Left ventricle myocardium inferior (tissue), 1 donor: ENCODE measurements at places on chromosomes 2 and 18.

- DNase-seq = no peak
Observed at GRCh38 chr18:31241900-31242409, 76.0 kb upstream of the DSG1 start.

DNA sequence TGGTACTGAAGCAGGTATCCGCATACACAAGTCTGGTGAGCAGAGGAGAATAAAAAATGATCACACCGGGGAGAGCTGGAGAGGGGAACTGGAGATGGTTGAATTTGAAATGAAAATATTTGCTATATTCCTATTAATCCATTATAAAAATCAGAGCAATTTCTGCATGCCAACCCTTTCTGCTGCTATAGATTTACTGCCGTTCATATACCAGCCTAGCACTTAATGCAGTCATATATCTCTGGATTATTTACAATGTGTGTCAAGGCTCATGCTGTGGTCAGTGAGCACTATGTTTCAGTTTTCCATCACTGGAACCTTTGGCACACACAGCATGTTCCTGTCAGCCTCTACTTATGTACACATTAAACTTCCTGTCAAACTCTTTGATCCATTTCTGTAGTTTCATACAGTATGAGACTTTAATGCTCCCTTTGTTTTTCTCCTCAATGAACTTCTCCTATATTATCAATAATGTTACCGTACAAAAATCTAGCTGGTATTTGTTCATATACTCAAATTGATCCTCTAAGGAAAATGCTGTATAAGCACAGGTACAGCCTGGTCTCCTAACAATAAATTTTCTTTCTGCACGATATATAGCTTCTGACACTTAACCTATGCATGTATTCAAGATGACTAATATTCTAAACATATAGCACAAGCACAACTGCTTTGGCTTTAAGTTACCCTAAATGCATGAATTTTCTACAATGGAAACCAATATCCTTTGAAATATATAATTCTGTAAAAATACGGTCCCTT lies 36.7 kb downstream of the FANCL start:
- DNase-seq = no peak

DNA sequence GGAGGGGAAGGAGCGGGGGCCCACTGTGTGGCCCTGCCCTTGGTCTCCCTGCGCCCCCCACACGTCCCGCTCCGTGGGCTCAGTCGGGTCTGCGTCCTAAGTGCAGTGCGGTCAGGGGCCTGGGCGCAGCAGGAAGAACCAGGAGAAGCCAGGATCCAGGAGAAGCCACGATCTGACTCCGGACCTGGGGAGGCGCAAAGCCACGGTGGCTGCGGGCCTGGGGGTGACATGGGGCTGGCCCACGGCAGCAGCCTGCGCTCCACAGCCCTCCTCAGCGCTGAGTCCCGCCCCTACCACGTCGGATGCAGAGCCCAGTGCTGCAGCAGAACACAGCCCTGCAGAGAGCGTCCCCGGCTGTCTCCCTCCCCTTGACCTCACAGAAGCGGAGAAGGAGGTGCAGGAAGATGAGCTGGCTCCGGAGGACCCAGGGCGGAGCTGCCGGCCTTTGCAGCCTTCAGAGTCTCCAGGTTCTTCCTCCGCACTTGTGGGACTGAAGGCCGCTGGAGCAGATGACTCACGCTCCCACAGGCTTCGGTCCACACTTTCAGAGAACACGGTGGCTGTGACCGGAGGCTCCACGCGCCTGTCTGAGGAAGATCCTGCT lies 589.2 kb upstream of the SALL3 start:
- DNase-seq = no peak

DNA sequence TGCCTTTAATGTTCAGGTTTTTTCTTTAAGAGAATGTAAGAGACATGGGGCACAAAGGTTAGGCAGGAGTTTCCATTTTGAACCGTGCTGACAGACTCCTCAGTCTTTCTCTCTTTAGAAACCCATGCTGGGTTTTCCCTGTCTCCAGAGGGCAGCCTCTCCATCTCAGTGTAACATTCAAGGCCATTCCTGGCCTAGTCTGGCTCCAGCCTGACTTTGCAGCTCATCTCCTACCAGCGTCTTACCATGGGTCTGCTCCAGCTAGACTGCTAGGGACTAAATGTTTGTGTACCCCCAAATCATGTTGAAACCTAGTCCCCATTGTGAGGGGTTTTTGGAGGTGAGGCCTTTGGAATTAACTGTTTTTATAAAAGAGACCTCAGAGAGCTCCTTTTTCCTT lies 9.8 kb upstream of the CLIP4 start:
- no peak for DNase-seq

DNA sequence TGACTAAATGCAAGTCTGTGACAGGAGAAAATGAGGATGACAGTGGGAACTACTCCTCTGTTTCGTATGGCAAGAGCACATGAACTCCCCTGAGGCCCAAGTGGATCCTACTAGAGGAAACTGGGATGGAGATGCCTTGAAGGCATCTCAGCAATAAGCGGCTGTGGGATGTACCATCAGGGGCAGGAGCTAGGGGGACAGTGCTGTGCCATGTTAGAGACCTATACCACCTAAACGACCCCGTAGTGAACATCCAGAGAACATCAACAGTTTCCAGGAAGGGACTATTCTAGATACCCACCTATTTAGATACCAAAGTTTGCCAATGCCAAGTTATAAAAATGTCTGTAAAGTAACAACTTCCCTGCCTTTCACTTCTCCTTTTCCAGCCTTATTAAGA lies 860.8 kb upstream of the ACVR2A start:
- DNase-seq = no peak

GRCh38 chr2:31956312-31956711 lies 54.5 kb downstream of the MEMO1 start:
- DNase-seq = no peak

- DNase-seq = peak; percentile 80
Observed at GRCh38 chr2:100213595-100213994, 71.2 kb upstream of the AFF3 start.

DNA sequence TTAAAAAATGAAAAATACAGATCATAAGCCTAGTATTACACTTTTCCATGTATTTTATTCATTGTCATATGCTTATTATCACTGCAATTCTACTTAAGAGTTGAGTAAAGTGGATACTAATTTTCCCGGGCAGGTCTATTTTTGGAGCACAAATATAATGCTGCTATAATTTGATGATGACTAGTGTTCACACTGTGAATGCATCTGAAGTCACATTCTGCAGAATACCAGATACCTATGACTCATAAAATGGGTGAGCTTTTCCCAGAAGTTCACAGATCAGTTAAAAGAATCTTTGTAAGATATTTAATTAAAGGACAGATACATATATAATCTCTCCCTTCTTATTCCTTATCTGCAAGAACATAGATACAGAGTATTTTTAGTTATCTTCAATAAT lies 79.8 kb upstream of the MC4R start:
- DNase-seq = no peak

- DNase-seq = no peak
Observed at GRCh38 chr2:150464270-150464669, 23.2 kb downstream of the RND3 start.

DNA sequence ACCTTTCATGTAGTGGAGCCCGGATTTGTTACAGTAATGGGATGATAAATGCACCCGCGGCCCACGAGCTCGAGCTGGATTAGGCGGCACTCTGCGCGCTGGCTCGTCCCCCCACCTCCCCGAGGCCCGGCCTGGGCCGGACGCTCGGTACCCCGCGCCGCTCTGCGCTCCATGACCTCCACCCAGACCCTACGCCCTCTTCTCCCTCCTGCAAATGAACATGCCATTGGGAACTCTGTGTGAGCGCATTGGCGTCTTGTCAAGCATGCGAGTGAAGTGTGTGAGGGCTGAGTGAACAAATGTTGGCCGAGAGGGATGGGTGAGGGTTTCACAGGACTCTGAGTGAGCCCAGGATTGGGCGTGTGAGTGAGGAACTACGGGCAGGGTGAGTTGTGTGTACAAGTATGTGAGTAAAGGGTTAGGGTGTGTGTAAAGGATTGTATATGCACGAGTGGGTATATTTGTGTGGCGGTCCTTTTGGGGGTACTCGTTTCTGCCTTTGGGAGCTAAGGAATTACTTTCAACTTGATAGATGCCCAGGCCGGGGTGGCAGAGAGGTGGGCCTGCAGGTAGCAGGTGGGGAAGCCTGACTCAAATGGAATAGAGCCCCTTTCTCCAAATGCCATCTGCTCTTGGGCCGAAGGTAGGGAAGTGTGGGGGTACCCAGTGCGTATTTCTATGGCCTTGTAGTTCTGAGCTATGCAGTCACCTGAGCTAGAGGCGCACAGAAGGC lies 2.9 kb upstream of the EN1 start:
- no peak for DNase-seq

- DNase-seq = no peak
Observed at GRCh38 chr2:62074233-62074632, 121.7 kb upstream of the B3GNT2 start.

GRCh38 chr18:47997338-47997780 lies 66.9 kb upstream of the SMAD2 start:
- DNase-seq = no peak

DNA sequence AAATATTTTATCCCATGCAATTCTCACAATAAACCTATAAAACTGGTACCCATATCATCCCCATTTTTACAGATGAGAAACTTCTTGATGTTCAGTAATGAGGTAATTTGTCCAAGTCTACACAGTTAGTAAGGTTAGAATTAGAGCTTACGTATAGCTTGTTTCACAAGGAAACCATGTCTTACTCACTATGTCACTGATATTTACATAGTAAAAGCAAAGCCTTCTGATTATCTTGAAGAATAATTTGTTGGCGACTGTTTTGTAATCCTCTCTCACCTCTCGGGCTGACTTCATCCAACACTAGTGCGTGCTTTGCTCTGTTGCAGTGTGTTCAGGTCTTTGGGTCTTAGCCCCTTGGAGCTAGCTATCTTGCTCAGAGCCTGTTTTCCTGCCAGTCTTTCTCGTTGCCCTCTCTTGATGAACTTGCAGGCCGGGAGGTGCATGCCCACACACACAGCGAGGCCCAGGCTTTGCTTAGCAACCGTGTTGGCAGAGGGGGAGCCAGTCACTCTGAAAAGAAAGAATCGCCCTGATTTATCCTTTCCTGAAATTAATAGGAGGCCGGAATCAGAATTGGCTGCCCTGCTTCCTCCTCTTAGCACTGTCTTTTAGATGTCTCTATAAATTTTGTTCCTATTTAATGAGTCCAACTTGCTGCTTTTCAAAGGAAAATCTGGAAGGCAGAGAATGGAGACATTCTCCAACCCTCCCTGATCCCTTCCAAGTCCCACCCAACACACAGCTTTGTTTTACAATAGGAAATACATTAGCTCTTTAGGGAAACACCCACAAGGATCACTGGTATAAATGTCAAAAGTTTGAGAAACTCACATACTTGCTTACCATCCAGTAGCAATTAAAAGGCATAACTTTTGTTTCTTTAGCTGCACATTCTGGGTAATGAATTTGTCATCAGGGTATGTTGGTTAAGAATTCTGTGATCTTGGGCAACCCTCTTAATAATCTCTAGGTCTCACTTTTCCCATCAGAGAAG lies 97.6 kb upstream of the SEC11C start:
- no peak for DNase-seq

GRCh38 chr18:31929273-31929672 lies 13.7 kb downstream of the TRAPPC8 start:
- no peak for DNase-seq

- no peak for DNase-seq
Observed at GRCh38 chr2:192443831-192444230, 249.1 kb upstream of the TMEFF2 start.

GRCh38 chr2:181643151-181643550 lies 13.8 kb downstream of the CERKL start:
- DNase-seq = no peak

- DNase-seq = no peak
Observed at GRCh38 chr2:58842501-58843155, 601.5 kb upstream of the FANCL start.

- DNase-seq = peak; percentile 16
Observed at GRCh38 chr18:44325903-44326635, 354.6 kb upstream of the SETBP1 start.

- DNase-seq = no peak
Observed at GRCh38 chr2:162333968-162334367, 10.0 kb upstream of the GCA start.

DNA sequence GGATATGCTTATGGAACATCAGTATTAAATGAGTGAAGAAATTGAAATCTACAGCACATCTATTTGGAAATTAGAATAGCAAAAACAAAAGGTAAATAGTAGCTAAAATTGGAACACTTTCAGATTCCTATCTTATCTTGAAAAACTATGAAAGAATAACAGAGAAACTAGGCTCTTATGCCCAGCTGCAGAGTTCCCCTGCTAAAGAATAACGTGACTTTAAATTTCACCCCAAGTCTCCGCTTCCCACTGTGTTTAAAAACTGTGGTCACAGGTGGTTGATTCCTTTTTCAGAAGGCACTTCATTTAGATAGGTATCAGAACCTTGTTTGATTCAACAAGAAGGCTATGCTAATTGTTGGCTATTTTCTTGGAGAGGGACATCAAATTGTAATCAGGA lies 30.1 kb downstream of the ARHGAP28 start:
- DNase-seq = no peak

DNA sequence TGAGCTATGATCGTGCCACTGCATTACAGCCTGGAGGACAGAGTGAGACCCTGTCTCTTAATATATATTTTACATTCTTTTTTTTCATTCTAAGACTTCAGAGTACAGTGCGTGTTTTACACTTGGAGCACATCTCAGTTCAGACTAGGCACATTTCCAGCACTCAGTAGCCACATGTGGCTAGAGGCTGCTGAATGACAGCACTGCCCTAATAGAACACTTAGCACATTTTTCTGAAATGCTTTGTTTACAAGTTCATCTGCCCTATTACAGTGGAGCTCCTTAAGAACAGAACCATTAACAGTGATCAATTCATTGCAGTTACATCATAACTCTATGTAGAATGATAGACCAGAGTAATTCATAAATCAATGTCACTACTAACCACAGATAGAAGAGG lies 138.1 kb downstream of the SUCLG1 start:
- DNase-seq = no peak

- no peak for DNase-seq
Observed at GRCh38 chr18:22946846-22947245, 13.7 kb downstream of the RBBP8 start.

DNA sequence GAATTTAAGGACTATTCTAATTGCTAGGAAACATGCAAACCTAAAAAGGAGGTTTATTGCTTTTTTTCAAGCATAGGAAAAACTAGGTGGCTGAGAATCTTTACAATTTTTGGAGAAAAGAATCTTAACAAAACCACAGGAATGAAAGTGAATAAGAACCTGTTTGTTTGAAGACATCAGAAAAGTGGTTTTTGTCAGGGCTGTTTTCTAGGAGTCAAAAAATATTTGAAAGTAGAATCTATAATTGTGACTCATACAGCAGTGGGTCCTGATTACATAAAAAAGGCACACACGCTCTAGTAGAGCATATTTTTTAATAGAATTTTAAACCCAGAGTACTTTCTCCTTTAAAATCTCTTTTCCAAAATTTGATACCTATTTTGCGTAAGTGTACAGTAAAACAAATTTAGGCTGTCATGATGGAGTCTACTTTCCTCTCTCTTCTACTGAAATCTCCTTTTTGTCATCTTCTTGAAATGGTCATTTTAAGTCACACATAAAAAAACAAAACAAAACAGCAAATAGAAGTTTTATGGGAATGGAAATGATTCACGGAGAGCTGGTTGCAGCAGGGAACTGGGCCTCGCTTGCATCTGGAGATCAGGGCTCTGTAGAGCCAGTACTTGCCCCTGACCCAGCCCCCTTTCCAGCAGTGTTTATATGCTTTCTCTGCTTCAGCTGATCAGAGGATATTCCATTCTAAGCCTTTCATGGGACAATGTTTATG lies 59.1 kb upstream of the PELI1 start:
- DNase-seq = no peak

- DNase-seq = no peak
Observed at GRCh38 chr2:38690499-38691420, 24.8 kb downstream of the GALM start.
